NCI-H1105 (cell line): ENCODE measurements at places on chromosomes 12 and 14.

DNA sequence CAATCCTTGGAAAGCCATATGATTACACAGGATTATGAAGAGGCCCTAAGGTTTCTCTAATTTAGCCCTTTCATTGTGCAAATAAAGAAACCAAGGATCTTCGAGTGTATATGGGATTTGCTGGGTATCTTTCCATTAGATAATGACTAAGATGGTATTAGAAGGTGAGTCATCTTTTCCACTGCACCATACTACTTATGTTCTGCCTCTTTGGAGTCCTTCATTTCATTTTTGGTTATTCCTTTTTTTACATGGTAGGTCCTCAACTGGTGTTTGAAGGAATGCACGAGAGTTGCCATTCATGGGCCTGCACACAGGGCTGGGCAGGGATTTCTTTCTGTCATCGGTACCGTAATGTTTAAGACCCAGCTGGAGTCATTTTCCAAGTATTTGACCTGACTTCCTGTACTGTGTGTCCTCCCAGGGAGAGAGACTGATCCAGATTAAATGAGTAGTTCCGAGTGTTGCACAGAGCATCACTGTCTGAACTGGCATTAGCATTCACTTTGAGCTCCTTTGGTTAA, 85.7 kb downstream of the BORCS5 start:
- DNase-seq, result no peak

GRCh38 chr12:111445726-111446581, 40.2 kb downstream of the SH2B3 start:
- peak; percentile 7 for DNase-seq

- DNase-seq, result peak; percentile 39
Observed at GRCh38 chr14:22598099-22598895, at the start of gene ABHD4. TSS of gene ABHD4 (plus strand) at chr14:22598300. CDS start at chr14:22598307, 7 bp downstream.

- no peak for DNase-seq
Observed at GRCh38 chr12:59484575-59484974, 111.3 kb upstream of the SLC16A7 start.

- DNase-seq, result no peak
Observed at GRCh38 chr12:125276567-125276966, 211.3 kb downstream of the AACS start.

DNA sequence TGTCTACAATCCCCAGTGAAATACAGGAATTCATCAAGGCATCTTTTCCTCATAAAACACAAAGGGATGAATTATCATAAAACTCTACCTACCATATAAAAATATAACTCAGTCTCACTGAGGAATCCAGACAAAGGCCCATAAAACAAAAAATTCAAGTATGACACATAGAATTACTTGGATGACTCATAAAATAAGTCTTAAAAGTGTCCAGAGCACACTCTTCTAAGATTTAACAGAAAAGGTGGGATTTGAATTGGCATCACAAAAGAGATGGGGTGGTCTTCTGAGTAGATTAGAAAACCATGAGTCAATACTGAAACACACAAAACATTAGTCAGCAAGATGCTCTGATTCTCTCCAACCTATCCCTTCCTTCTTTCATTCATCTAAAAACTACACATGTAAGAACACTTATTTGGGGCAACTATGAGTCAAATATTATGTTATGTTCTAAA, 202.7 kb upstream of the GARIN6 start:
- DNase-seq, result no peak

GRCh38 chr12:22356231-22356630, 21.7 kb upstream of the ST8SIA1 start:
- DNase-seq, result no peak

DNA sequence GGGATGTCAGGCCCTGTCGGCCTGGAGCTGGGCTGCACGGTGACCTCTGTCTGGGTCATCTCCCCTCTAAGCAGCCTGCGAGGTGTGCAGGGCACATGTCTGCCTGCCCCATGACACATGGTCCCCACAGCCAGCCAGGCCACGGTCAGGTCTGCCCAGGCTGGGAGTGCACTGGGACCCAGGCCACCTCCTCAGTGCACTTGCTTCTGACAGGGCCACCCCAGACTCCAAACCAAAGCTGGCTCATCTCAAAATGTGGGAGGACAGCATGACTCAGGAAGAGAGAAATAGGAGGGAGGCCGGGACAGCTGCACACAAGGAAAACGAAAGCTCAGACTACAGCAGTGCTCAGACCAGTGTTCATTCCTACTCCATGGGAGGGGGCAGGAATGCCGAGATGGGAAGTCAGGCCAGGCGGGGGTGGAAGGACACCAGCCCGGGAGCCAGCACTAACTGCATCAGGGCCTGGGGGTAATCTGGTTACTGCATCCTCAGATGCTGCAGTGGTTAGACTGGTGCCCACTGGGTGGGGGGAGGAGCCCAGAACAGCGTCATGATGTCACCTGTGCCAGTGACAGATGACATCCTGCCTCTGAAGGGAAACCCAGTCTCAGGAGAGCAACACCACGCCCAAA, 4.0 kb downstream of the P2RX2 start:
- no peak for DNase-seq

GRCh38 chr14:59239022-59239421, 50.6 kb downstream of the DAAM1 start:
- DNase-seq, result peak; percentile 83

GRCh38 chr14:69460093-69460701, 24.3 kb upstream of the PLEKHD1 start:
- DNase-seq, result peak; percentile 55

DNA sequence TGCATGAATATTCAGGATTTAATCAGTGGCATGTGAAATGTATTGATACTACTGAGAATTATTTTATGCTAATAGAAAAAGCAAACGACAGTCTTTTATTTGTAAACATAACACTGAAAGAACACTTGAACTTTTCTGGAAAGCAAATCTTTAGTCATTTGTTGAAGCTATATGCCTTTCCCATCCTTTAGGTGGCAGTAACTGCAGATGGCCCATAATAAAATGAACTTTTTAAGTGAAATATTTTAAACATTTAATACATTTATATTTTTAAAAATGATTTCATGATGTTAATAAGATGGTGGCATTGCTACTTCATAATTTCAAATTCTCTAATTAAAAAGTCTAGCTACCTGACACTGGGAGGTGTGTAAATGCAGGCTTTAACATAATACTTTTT, 13.9 kb upstream of the KRR1 start:
- DNase-seq, result no peak

- no peak for DNase-seq
Observed at GRCh38 chr12:57145460-57146059, 1.9 kb downstream of the LRP1-AS start.

- DNase-seq, result no peak
Observed at GRCh38 chr12:10135126-10135525, 5.1 kb upstream of the CLEC7A start.

- DNase-seq, result no peak
Observed at GRCh38 chr12:16581416-16581815, 24.5 kb downstream of the LMO3 start.

DNA sequence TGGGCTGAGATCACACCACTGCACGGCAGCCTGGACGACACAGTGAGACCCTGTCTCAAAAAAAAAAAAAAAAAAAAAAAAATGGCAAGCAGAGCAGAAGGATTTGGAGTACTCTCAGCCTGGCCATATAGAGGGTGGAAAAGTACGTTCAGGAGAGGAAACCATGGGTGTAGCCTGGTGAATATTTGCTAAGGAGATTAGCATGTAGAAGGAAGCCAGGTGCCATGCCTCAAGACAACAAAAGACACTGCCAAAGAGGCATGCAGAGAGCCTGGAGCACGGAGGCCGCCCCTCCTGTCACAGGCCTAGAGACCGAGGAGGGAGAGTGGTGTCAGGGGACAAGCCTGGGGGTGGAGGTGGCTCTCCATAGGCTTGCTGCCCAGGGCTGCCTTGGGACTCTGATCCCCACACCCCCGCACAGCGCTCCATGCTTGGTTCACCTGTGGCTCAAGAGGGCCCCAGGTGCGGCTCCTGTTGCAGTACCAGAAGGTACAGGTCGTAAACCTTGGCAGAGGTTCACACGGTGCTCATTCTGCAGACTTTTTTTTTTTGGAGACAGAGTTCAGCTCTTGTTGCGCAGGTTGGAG, 27.9 kb upstream of the DEGS2 start:
- no peak for DNase-seq

- DNase-seq, result peak; percentile 8
Observed at GRCh38 chr12:68158432-68158831, 1.1 kb downstream of the IFNG start.

DNA sequence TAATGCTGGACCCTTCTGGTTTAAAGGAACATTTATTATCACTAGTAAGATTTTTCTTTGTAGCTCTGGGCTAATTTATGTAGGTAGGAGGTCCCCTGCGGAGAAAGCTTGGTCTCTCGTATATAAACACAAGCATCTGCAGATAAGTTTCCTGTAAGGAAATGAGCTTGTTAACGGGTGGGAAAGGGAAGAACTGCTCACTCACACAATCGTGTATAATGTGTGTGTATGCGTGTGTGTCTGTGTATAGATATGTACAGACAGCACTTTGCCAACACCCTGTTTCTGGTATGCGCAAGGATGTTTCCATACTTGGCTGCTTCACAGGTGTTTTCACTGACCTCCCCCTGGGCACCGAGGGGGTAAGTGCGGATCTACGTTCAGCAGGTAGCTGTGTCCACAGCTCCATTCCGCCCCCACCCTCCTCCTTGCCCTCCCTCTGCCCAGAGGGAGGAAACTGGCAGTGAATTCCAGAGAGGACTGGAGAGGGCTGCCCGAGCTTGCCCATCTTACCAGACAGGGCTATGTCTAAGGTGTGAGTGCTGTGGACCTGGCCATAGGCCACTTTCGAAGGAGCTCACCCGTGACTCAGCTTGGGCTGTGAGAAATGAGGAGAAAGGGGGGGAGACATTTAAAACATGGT, 65.2 kb downstream of the NINJ2 start:
- no peak for DNase-seq

DNA sequence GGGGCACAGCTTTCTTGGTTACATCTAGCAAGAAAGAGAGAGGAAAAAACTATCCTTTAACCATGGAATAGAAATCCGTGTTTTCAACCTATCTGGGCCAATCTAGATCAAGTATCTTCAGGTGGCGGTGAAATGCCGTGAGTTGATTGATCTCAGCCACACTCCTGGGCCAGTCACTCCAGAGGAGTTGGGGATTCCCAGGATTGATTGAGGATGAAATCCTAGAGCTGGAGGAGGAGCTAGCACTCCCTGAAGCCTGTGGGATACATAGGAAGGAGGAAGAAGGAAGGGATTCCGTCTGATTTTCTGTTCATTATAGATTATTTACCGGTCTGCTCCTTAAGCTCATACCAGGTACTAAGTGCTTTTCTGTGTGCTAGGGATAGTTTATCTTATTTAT, 106.3 kb upstream of the ARID2 start:
- no peak for DNase-seq

DNA sequence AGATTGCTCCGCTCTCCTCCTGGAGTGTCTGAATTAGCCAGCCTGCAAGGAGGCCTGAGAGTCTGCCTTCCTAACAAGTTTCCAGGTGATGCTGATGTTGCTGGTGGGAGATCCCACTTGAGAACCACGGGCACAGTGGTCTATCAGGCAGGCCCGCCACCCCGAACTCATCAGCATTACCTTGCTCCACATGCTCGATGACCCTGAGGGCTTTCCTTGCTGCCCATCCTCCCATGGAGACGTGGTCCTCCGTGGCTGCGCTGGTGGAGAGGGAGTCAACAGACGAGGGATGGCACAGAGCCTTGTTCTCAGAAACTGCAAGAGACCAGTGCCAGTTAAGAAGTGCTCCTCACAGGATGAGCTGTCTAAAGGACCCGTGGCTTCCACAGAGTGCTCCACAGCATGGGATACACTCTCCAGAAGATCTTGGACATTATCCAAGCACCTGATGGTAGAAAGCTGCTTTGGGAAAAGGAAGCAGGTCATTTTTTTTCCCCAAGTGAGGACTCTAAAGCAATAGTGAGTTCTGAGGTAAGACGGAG, 18.3 kb downstream of the HAL start:
- DNase-seq, result no peak

DNA sequence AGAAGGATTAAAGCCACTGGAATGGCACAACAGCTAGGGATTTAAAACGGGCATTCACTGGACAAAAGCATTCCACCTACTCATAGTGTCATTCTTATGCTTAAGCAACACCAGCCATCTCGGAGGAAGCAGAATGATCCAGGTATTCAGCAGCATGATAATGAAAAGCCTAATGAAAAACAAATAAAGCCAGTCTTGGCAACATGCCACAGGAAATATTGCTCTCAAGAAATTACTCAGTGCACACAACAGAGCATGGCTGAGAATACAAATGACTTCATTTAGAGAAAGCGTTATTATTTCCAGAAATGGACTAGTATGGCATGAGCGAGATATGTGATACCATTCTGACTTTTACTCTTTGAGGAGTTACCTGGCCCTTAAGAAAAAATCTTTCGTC, 442.2 kb downstream of the APAF1 start:
- peak; percentile 90 for DNase-seq

GRCh38 chr12:27331291-27331926, 1.2 kb upstream of the BMAL2 start:
- DNase-seq, result no peak

GRCh38 chr12:3651585-3652424, 101.1 kb downstream of the CRACR2A start:
- DNase-seq, result no peak

DNA sequence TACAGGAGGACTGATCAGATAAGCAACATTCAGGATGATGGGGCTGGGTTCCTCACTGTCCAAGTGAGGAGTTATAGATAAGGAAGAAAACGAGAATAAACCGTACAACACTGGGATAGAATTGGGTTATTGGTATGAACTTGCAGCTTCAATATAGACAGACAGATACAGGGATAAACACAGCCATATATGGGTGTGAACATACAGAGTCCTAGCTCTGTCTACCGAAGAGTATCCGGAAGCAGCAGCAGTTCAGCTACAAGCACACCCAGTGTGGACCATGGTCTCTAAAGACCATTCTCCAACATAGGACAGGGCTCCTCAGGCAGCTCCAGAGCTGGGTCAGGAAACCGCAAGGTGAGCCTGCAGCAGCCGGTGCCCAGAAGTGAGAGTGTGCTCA, 40.8 kb downstream of the CDC42BPB start:
- no peak for DNase-seq

DNA sequence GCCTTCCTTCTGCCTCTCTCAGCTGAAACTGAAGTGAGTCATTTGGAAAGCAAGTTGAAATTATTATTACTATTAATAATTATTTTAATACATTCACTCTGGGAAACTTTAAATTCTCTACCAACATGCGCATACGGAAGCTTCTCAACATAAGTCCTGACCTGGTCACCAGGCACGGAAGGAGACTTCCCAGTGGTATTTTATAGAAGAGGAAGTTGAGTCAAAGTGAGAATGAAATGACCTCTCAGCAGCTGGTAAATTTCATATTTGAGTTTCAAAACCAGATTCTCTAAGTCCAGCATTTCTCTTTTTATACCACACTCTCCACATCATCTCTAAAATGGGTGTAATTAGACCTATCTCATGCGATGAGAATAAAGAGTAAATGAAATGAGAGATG, 747.4 kb downstream of the VRK1 start:
- DNase-seq, result no peak

DNA sequence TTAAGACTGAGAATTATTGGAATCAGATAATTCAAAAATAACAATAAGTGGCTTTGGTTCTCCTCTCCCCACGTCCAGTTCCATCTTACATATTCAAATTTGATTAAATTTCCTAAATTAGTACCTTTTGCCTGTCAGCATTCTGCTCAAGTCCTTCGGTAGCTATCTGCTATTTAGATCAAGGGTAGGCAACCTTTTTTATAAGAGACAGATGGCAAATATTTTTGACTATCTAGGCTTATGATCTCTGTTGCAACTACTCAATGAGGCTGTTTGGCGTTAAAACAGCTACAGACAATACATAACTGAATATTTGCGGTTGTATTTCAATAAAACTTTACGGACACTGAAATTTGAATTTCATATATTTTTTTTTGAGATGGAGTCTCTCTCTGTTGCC, 21.7 kb downstream of the L2HGDH start:
- DNase-seq, result no peak
